ENCODE measurements at places on chromosomes 16 and 17.

- H3K4me3 ChIP-seq = peak overlapping the region; percentile 86
- peaks cover 12% of the 10 kb centered on the region for H3K4me1 ChIP-seq
- DNase-seq = peak; percentile 70
- H3K36me3 ChIP-seq = no peaks in the 10 kb centered on the region
- H3K27ac ChIP-seq = peak overlapping the region; percentile 100
These were observed 38.4 kb upstream of the ARL4D start for GRCh38 chr17:43360376-43360738.

GRCh38 chr17:46922804-46923635 lies at the start of gene GOSR2:
GOSR2 (plus strand) TSS chr17:46923160; CDS start chr17:46923193, 33 bp downstream.
- H3K36me3 ChIP-seq = peaks cover 7% of the 10 kb centered on the region
- H3K27ac ChIP-seq = peak within 1 kb of the TSS; percentile 100
- peak within 1 kb of the TSS; percentile 88 for H3K4me3 ChIP-seq
- DNase-seq = peak; percentile 90
- H3K27me3 ChIP-seq = peaks cover 2% of the 10 kb centered on the region

DNA sequence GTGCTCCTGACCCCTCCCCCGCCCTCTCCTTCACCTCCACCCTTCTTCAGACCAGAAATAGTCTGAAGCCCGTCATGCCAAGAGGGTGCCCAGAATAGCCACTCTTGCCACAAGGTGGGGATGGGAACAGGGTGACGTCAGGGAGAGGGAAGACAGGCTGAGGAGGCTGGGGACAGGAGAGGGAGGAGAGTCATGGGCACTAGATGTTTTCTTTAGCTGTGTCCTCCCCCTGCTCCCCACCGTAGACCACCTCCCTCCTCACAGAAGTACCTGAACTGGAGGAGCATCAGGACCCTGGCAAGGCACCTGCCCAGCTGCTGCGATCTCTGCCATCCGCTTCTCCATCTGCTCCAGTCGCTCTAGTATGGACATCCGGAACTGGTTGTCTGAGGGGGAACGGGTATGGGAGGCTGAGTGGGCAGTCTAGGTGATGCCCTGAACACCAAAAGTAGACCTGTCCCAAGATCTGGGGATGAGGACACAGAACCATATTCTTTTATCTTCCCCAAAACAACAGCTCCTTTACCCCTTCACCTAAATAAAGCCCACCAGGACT lies 6.6 kb upstream of the SPAG7 start:
- DNase-seq = no peak
- no peak overlapping the region for H3K4me3 ChIP-seq
- H3K27ac ChIP-seq = no peak overlapping the region

GRCh38 chr17:142876-143784 lies 5.8 kb downstream of the SCGB1C2 start:
- no peaks in the 10 kb centered on the region for H3K36me3 ChIP-seq
- no peak overlapping the region for H3K27ac ChIP-seq
- peaks cover 4% of the 10 kb centered on the region for H3K4me1 ChIP-seq
- H3K27me3 ChIP-seq = peaks cover 5% of the 10 kb centered on the region
- no peak for DNase-seq

DNA sequence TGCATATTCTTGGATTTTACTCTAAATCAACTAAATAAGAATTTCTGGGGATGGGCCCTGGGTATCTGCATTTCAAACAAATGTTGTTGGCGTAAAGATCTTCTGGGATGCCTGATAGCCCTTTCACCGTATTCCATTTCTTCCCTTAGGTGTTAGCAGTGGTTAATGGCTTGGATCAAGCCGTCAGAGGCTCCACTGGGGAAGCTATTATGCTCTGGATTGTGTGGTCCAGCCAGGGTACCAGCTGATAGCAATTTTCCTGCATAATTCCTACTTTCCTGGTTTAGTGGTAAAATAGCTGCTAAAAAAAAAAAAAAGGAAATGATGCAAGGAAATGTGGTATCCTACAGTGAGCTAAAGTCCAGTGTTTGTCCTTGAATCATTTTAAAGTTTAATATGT lies 365.1 kb downstream of the CDH8 start:
- H3K4me3 ChIP-seq = no peak overlapping the region
- no peaks in the 10 kb centered on the region for H3K4me1 ChIP-seq
- H3K27me3 ChIP-seq = no peaks in the 10 kb centered on the region
- no peak for DNase-seq
- H3K27ac ChIP-seq = no peak overlapping the region
- no peaks in the 10 kb centered on the region for H3K36me3 ChIP-seq

DNA sequence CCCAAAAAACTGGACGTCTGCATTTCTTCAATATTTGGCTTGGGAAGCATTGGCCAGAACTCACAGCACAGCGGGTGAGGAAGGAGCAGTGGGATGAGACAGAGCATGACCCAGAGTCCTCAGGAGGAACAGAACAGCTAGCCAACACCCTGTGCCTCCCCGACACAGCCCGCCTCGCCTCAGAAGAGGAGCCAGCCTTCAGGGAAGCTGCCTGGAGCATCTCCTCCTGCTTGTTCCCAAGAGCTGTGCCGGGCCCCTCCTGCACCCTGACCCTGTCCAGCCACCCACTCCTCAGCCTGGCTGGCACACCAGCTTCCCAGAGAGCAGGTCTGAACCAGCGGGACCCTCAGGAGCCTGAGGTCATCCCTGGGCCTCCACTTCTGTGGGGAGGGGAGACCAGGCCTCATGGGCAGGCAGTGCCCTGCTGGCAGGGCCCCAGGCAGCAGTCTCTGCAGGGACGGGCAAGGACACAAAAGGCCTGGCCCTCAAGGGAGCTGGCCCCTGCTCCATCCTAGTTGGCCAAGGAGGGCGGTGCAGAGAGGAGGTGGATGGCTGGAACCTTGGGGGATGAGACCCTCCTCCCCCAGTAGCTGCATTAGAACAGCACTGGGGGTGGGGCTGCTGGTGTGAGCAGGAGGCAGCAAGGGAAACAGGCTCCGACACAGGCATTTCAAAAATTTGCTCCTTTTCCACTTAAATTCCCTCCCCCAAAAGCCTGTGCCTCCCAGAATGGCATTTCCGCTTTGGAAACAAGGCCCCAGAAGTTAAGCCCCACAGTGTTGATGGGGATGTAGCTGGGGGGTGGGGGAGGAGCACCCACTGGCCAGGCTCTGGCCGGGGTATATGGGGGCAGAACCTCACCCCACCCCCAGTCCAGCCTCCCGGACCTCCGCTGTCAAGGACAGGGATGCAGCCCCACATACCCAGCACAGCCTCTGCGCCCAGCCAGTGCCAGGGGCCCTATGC lies 1.8 kb upstream of the BCAR1 start:
- H3K4me3 ChIP-seq = no peak overlapping the region
- H3K27me3 ChIP-seq = peaks cover 45% of the 10 kb centered on the region
- DNase-seq = no peak
- H3K36me3 ChIP-seq = no peaks in the 10 kb centered on the region

DNA sequence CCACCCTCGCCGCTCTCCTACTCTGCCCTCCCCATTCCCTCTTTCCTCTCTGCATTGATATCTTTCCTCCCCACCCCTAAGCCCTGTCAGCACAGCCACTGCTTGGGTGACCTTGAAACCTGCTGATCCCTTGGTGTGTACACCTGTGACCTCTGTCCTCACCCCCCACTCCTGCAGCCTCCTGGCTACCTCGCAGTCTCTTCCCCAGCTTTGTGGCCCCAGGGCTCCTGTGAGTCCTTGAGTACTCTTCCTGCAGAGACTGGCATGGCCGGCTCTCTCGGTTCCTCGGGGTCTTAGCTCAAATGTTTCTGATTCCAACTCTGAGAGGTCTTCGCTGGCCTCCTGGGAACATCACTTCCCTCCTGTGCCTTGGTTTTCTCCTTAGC lies 31.7 kb downstream of the ADCY7 start:
- no peak overlapping the region for H3K4me3 ChIP-seq
- peaks cover 33% of the 10 kb centered on the region for H3K36me3 ChIP-seq
- no peaks in the 10 kb centered on the region for H3K27me3 ChIP-seq
- peak overlapping the region; percentile 13 for H3K27ac ChIP-seq

- no peaks in the 10 kb centered on the region for H3K27me3 ChIP-seq
- H3K4me1 ChIP-seq = peaks cover 35% of the 10 kb centered on the region
- H3K36me3 ChIP-seq = peaks cover 33% of the 10 kb centered on the region
- peak; percentile 61 for DNase-seq
These were observed 855 bp downstream of the TUFM start for GRCh38 chr16:28845293-28845692.

GRCh38 chr16:9258423-9259051 lies 167.1 kb downstream of the HAPSTR1 start:
- no peaks in the 10 kb centered on the region for H3K4me1 ChIP-seq
- no peaks in the 10 kb centered on the region for H3K36me3 ChIP-seq
- no peak overlapping the region for H3K4me3 ChIP-seq
- peaks cover 2% of the 10 kb centered on the region for H3K27me3 ChIP-seq
- DNase-seq = peak; percentile 44
- H3K27ac ChIP-seq = no peak overlapping the region

DNA sequence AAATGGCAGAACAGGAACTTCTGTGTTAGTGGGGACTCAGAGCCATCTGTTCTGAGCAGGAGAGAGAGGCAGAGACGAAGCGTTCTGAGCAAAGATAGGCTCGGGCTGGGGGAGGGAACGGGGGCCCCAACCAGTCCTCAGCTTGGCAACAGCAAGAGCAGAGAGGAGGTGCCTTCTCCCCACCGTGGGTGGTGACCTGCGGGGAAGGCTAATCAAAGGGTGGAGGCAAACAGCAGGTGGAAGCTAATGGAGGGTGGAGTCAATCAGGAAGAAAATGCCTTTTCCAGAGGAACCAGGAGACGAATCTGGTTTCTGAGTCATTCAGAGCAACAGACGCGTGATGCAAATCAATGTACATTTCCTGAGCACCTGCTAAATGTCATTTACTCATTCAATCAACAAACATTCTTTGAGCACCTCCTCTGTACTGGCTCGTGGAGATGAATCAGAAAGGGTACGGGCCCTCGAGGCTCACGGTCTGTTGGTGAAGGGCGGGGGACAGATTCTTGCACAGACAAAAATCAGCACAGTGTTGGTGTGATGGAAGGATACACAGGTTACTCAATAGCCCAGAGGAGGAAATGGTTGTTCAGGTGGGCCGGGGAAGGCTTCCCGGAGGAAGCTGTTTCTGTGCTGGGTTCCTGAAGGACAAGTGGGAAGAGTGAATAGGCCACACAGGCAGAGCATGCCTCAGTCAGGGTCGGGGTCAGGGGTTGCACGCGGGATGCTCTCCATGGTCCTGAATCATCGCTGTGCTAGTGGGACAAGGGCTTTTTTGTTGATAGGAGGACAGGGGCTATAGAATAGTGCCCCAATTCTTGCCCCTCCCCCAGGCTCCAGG lies 5.7 kb upstream of the SPNS2 start:
- H3K27ac ChIP-seq = no peak overlapping the region
- no peak overlapping the region for H3K4me3 ChIP-seq
- peaks cover 3% of the 10 kb centered on the region for H3K4me1 ChIP-seq
- no peaks in the 10 kb centered on the region for H3K36me3 ChIP-seq
- peak; percentile 58 for DNase-seq

DNA sequence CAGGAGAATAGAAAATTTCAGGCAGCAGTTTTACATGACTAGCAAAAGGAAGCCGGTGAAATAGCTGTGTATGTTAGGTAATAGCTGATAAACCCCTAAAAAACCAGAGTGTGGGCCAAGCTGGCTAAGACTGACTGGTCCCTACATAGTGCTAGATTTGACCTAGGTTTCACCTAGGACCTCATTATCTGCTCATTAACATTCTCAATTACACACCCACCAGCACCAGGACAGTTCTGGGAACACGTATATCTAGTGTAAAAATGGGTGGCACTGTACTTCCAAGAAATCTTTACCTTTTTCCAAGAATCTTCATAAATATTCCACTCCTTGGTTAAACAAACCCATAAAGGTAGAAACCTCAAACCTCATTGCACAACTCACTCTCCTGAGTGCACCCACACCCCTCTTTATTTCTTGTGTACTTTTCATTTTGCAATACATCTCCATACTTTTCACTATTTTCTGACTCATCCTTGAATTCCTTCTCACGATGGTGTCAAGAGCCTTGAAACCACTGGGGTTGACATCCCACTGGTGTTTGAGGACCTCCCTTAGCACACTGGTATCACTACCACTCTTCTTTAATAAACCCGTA lies 262.7 kb upstream of the KCNJ16 start:
- no peaks in the 10 kb centered on the region for H3K27me3 ChIP-seq
- no peak overlapping the region for H3K27ac ChIP-seq
- H3K36me3 ChIP-seq = no peaks in the 10 kb centered on the region

DNA sequence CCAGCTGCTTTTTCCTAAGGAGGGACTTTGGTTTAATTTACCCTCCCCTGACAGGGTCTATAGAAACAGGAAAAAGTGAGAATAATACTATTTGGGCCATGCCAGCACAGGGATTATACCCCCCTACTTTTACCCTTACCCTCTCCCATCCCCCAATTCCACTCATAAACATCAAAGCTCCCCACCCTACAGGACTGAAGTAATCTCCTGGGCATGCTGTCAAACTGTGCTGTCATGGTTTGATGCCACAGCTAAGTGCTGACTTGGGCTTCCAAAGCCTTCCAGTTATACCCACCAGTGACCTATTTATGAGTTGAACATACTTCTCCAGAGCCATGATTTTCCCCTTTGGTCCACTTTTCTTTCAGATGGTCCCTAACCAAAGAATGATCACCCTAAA lies 12.8 kb downstream of the PHF12 start:
- H3K27me3 ChIP-seq = no peaks in the 10 kb centered on the region
- no peak for DNase-seq
- H3K27ac ChIP-seq = no peak overlapping the region

DNA sequence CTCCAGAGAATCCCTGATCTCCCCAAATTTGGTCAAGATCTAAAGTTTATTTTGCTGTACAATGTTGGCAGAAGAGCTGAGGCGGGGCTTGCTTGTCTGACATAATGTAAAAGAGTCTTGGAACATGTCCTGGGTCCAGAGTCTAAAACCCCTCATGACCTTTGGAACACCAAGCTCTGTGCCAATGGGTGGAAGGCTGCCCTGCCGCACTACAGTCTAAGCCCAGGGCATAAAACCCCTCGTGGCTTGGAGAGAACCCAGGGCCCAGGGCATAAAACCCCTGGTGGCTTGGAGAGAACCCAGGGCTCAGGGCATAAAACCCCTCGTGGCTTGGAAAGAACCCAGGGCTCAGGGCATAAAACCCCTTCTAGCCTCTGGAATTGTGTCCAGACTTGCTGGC lies 36.7 kb downstream of the CCDC57 start:
- H3K4me3 ChIP-seq = no peak overlapping the region
- no peak overlapping the region for H3K27ac ChIP-seq
- no peaks in the 10 kb centered on the region for H3K27me3 ChIP-seq

DNA sequence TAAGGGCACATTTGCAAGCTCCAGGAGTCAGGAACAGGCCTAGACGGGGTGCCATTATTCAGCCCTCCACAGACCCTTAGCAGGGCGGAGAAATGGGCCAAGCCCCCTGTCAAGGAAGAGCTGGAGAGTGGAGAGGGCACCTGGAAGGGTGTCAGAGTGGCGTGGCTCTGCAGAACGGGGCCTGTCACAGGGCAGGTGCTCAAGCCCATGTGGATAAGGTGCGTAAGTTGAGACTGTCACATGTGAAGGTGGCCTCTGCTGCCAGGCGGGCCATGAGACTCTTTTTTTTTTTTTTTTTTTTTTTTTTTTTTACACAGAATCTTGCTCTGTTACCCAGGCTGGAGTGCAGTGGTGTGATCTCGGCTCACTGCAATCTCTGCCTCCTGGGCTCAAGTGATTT lies 12.0 kb upstream of the CRISPLD2 start:
- H3K4me3 ChIP-seq = no peak overlapping the region
- no peaks in the 10 kb centered on the region for H3K36me3 ChIP-seq
- no peak overlapping the region for H3K27ac ChIP-seq
- no peaks in the 10 kb centered on the region for H3K27me3 ChIP-seq

- no peaks in the 10 kb centered on the region for H3K4me1 ChIP-seq
- no peaks in the 10 kb centered on the region for H3K36me3 ChIP-seq
- DNase-seq = no peak
- no peak overlapping the region for H3K27ac ChIP-seq
These were observed 90.1 kb upstream of the GSE1 start for GRCh38 chr16:85522842-85523601.

- H3K27me3 ChIP-seq = peaks cover 26% of the 10 kb centered on the region
- peaks cover 8% of the 10 kb centered on the region for H3K36me3 ChIP-seq
- H3K27ac ChIP-seq = no peak overlapping the region
- DNase-seq = no peak
These were observed 5.2 kb upstream of the OR4D2 start for GRCh38 chr17:58161566-58161965.

All from activated CD4-positive, alpha-beta T cell treated with anti-CD3 and anti-CD28 coated beads, Interleukin-2, amount 10 ng/mL, durations not matched to agents 7 days and 5 days (primary cell).